ENCODE measurements at places on chromosomes 13 and 19. TPM values are rescaled to one million over a fixed set of nuclear protein-coding genes. Genes with fewer than 3 reads are reported as not detected.

DNA sequence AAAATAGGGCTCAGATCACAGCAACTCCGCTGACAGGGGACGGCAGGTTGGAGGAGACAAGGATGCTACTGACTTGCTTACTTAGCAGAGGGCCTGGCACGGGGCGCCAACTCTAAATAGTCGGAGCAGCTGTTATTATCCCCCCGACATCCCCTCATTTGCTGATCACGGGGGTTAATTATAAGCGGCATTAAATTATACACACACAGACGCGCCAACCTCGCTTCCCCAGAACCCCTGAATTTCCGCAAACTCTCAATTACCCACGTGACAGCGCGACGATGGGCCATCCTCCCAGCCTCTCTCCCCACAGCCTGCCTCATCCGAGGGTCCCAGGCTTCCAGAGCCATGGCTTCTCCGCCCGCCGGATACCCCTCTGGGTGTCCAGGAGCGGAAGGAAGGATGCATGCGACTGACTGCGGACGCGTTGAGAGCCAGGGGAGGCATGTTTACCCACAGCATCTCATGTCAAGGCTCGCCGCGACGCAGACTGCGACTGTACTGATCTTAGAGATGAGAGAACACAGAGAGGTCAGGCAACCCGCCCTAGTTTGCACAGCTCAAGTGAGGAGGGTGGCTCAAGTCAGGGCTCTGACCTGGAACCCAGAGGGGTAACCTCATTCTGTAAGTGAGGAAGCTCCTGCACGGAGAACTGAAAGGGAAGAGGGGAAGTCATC, 5.7 kb downstream of the PTPRS start:
- DNase-seq = no peak
- no peak overlapping the region for H3K4me3 ChIP-seq
- no peaks in the 10 kb centered on the region for H3K36me3 ChIP-seq
- no peaks in the 10 kb centered on the region for H3K4me1 ChIP-seq
- peaks cover 20% of the 10 kb centered on the region for H3K27me3 ChIP-seq

- no peak for DNase-seq
- H3K4me3 ChIP-seq = no peak overlapping the region
- H3K4me1 ChIP-seq = no peaks in the 10 kb centered on the region
- no peak overlapping the region for H3K27ac ChIP-seq
These were observed 1.4 kb downstream of the LGALS14 start for GRCh38 chr19:39705578-39706188.

DNA sequence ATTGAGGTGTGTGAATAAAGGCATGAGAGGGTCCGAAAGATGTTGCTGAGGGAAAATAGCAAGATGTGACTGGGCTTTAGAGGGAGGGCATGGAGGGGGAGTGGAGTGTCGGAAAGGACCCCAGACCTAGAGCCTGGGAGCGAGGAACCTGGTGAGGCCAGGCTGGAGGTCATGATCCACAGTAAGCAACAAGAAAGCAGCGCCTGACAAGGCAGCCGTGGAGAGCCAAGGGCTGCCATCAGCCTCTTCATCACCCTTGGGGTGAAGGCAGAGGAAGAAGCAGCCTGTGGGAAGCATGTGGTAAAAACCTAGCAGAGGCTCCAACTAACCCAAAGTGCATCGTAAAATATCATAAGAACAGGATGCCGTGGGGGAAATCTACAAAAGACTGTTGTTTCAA, 162.8 kb upstream of the SOX1 start:
- H3K4me3 ChIP-seq = no peak overlapping the region
- H3K36me3 ChIP-seq = no peaks in the 10 kb centered on the region
- DNase-seq = no peak
- H3K27ac ChIP-seq = no peak overlapping the region
- no peaks in the 10 kb centered on the region for H3K4me1 ChIP-seq

DNA sequence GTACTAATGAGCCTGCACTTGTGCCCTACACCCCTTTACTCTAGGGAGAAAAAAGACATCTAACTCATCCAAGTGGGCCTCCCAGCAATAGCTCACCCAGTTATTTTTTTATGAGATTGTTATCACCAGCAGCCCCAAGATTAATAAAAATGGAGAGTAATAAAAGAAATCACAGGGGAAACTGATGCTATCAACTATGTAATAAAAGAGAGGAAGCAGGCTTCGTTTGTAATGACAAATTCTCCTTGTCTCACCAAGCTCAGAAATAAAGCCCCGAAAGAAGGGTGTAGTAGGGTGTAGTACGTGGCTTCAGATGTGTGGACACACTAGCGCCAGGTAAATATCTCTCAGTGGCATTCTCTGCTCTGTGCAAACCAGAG, 204.9 kb downstream of the USP12 start:
- DNase-seq = no peak
- no peaks in the 10 kb centered on the region for H3K36me3 ChIP-seq
- H3K27me3 ChIP-seq = peaks cover 21% of the 10 kb centered on the region
- H3K4me1 ChIP-seq = peaks cover 6% of the 10 kb centered on the region
- H3K4me3 ChIP-seq = no peak overlapping the region

DNA sequence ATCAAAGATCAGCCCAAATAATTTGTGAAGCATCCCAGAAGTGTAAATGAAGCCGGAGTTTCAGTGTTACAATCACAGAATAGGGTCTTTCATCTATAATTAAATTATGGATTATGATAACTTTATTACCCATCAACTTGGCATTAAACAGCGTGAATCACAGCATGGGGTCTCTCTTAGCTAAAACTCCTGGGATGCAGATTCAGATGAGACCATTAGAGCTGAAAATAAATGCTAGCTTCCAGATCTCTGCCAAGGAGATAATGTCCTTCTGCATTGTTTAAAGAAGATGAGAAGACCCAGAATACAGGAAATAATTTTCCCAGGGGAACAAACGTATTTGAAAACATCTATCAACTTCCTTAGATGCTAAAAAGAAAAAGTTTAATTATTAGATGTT, 546.0 kb upstream of the PCDH9 start:
- no peak for DNase-seq
- H3K4me1 ChIP-seq = no peaks in the 10 kb centered on the region
- H3K36me3 ChIP-seq = no peaks in the 10 kb centered on the region
- H3K27ac ChIP-seq = no peak overlapping the region
- no peaks in the 10 kb centered on the region for H3K27me3 ChIP-seq

DNA sequence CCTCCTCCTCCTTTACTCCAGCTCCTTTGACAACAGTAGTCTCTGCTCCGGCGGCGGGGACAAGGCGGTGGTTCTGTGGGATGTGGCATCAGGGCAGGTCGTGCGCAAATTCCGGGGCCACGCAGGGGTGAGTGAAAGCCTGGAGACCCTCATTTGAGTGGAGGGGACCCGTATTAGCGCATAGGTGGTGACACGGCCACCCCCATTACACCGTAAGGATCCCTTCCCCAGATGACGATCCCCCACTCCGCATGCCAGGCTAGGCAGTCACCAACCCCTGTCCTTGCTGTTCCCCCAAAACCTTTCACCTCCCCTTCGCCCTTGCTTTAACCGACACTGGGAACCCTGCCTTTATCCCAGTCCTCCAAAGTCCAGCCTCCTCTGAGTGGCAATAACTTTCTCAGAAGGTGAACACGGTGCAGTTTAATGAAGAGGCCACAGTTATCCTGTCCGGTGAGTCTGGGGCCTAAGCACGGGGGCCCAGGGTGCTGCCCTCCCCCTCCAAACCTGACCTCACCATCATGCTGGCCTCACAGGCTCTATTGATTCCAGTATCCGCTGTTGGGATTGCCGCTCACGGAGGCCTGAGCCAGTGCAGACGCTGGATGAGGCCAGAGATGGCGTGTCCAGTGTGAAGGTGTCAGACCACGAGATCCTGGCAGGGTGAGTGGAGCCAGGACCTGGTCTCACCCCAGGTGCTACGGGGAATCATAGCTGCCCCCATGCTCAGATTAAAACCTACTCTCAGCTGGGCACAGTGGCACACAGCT, 3.7 kb downstream of the WDR83 start:
- peaks cover 15% of the 10 kb centered on the region for H3K36me3 ChIP-seq
- DNase-seq = no peak
- H3K4me1 ChIP-seq = peaks cover 12% of the 10 kb centered on the region

DNA sequence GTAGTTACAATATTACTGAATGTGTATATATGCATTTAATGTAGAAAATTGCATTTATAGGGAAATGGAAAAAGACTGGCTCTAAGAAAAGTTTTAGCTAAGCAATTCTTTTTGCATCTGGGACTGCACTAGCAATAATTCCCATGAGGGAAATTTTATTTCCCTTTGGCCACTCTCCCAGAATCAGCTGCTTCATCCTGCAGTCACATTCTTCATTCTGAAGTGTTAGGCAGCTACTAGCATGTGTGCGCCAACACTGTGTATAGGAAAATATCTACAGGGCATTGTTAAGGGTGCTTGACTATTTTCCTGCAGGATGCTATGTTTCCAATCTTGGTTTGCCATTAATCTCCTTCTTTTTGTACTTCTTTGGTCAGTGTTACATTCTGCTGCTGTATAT, 312.8 kb upstream of the PCDH20 start:
- DNase-seq = peak; percentile 65
- no peaks in the 10 kb centered on the region for H3K27me3 ChIP-seq
- H3K4me1 ChIP-seq = no peaks in the 10 kb centered on the region
- no peaks in the 10 kb centered on the region for H3K36me3 ChIP-seq

DNA sequence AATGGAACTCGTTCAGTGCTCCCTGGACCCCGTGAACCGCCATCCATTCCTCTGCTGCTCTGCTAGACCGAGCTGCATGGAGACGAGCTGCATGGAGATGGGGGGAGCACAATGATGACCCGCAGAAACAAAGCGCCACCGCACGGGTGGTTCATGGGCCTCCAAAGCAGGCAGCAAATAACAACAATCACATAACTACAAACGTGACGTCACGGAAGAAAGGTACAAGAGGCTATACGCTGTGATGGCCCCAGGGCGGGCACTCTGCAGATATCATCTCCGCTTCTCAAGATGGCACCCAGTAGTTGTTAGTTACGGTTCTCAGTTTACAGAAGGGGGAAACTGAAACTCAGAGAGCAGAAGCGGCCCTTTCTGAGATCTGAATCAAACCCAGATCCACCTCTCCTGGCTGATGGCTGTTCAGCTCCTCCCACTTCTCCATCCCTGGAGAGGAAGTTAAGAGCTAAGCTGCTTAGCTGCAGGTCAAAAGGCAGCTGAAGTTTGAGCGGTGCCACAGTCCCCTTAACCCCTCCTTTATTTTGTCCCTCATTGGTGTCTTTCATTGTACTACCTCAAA, 1.7 kb downstream of the ATP13A1 start:
- H3K36me3 ChIP-seq = peaks cover 12% of the 10 kb centered on the region
- DNase-seq = no peak
- no peak overlapping the region for H3K27ac ChIP-seq
- no peaks in the 10 kb centered on the region for H3K27me3 ChIP-seq
- H3K4me3 ChIP-seq = no peak overlapping the region

DNA sequence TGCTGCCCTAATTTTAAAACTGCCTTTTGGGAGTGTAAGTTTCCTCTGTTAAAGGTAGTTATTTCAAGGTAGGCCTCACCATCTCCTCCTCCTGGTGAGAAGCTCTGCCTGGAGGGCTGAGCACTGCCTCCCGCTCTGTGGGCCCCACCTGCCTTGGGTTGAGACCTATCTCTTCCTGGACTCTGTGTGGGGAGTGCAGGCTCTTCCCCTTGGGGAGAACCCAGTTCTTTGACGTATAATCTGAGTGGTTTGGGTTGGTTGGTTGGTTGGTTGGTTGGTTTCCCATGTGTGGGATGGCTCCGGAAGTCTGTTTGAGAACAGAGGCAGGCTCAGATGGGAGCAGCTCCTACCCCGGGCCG, 39.1 kb downstream of the ACTN4 start:
- DNase-seq = no peak
- H3K27ac ChIP-seq = peak overlapping the region; percentile 93
- H3K4me1 ChIP-seq = peaks cover 40% of the 10 kb centered on the region
- no peaks in the 10 kb centered on the region for H3K36me3 ChIP-seq
- H3K4me3 ChIP-seq = no peak overlapping the region
- H3K27me3 ChIP-seq = no peaks in the 10 kb centered on the region

Gene TSSK6
- 5.8 TPM for total RNA-seq

DNA sequence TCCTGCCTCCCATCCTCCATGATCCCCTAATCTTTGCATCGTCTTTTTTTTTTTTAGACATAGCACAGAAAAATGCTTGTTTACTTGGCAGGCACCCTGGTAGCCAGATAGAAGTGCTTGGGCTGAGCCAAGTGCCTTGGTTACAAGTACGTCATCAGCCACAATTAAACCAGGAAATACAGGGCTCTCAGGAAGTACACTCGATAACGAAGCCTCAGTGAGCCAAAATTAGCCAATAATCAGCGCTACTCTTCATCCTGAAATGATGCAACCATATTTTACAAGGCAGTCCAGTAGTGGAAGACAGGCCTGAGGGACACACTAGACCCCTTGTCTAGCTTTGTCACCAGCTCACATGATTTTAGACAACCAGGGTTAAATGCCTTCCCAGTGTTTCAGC, 194.0 kb upstream of the NBEA start:
- H3K27me3 ChIP-seq = no peaks in the 10 kb centered on the region
- H3K27ac ChIP-seq = no peak overlapping the region
- no peak overlapping the region for H3K4me3 ChIP-seq
- no peaks in the 10 kb centered on the region for H3K36me3 ChIP-seq
- H3K4me1 ChIP-seq = no peaks in the 10 kb centered on the region

DNA sequence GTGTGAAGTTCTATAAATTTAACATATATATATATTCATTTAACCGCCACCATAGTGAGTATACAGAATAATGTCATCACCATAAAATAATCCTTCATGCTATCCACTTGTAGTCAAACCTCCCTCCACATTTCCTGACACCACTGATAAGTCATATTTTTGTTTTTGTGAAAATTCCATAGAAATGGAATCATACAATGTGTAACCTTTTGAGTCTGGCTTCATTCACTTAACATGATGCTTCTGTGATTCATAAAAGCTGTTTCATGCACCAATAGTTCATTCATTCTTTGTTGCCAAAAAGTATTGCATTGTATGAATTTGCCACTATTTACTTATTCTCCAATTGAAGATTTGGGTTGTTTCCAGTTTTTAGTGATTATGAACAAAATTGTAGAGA, 497.5 kb upstream of the PCDH20 start:
- H3K27me3 ChIP-seq = no peaks in the 10 kb centered on the region
- H3K36me3 ChIP-seq = no peaks in the 10 kb centered on the region
- H3K27ac ChIP-seq = no peak overlapping the region

DNA sequence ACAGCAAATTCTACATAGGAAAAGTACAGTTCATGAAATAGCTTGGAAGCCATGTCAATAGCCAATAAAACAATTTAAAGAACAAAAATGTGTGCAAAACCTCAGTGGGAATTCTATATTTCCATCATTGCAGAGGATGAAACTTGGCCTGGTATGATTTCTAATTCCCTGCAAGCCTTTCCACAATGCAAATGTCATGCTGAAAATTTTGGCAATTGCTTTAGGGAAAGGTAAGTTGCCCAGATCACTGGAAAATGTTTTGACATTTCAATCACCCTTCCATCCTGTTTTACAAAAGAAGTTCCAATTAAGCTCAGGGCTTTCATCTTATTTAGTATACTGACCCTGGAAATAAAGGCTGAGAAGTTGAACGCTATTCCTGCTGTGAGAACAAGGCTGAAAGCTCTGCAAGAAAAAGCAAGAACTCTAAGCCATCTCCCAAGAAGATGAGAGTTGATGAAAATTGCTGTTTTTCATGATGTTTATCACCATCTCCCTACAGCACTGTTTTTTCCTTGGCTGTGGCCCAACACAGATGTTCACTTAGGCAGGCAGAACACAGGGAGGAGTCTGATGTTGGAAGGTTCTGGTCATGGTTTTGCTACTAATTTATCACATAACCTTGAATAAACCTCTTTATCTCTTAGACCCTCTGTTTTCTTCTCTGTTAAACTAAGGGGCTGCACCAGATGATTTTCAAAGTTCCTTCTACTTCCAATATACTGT, 263.7 kb downstream of the KCTD12 start:
- H3K36me3 ChIP-seq = no peaks in the 10 kb centered on the region
- DNase-seq = peak; percentile 54
- no peaks in the 10 kb centered on the region for H3K4me1 ChIP-seq
- H3K27me3 ChIP-seq = no peaks in the 10 kb centered on the region
- no peak overlapping the region for H3K27ac ChIP-seq
